Stimulated activated CD4-positive, alpha-beta T cell treated with anti-CD3 and anti-CD28 coated beads, Interleukin-15, amount 100 ng/mL, for 1 hour (primary cell): ENCODE measurements at places on chromosomes 2 and 18.

DNA sequence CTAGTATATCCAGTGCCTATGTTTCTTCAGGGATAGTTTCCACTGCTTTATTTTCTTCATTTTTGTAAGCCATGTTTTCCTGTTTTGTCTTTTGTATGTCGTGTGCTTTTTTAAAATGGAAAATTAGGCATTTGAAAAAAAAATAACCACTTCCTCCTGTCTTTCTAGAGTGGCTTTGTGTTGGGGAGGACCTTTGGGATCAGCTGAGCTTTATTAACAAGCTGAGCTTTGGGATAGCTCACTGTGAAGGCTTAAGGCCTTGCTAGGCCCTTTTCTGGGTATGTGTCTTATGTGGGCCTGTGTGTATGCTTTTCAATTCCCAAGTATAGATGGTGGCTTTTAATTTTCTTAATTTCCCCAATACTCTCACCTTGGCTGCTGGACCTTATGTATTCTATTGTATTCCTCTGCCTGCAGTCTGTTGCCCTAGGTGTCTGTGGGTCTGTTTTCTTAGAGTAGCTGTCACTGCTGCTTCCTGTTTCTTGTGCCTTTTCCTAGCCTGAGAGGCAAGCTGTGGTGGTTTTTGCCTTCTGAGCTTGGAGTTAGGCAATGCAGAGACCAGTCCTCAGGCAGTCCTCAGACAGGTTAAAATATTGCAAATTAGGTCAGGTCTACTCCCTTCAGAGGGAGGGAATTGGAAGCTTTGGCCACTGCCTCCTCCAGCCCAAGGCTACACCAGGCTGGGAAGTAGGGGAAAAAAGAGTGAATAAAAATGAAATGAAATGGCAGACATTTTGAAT is 134.7 kb downstream of the LDLRAD4 start:
- no peak for DNase-seq

- no peak for DNase-seq
Measured at GRCh38 chr2:191625446-191625845, 52.5 kb upstream of the NABP1 start.

DNA sequence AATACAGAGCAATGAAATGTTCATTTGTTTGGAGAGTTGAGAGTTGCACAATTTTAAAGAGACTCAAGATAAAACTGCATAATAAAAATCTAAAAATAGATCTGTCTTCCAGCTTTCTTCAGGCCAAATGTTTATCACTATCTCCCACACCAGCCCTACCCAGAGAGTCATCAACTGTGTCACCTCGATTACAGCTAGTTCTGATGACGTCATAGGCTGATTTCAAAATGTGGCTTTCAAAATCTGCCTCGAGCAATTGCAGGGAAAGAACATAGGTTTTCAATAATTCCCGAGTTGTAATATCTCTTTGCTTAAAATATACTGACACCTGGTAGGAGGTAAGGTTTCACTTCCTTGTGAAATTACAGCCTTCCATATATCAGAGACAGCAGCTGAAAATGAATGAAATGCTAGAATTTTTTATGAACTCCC is 677.6 kb upstream of the ID2 start:
- DNase-seq = no peak

GRCh38 chr2:222797261-222797660 is 63.6 kb upstream of the ACSL3 start:
- DNase-seq = no peak

GRCh38 chr18:75231053-75231406 is 20.4 kb downstream of the TSHZ1 start:
- DNase-seq = no peak

DNA sequence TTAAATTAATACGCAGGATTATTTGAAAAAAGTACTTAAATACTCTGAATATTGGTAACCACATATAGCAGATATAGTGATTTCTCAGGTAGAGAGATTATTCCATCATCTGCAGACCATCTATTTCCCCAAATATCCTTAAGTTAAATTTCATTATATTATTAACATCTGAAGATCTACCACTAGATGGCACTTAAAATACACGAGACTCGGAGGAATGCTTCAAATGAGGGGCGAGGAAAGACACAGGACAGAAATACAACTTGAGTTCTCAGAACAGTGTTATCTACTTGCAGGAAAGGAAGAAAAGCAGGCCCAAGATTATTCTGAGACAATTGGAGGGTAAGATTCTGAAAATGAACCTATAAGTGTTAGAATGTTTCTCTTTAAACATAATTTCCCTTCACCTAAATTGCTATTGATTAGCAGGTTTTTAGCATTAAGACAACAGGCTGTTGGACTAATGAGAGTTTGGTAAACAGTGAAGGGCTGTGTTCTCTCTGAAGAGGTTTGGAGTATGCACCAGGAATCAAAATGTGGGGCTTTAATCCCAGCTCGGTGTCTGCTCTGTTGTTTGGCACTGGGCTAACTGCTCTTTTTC is 76.9 kb upstream of the GCFC2 start:
- no peak for DNase-seq

DNA sequence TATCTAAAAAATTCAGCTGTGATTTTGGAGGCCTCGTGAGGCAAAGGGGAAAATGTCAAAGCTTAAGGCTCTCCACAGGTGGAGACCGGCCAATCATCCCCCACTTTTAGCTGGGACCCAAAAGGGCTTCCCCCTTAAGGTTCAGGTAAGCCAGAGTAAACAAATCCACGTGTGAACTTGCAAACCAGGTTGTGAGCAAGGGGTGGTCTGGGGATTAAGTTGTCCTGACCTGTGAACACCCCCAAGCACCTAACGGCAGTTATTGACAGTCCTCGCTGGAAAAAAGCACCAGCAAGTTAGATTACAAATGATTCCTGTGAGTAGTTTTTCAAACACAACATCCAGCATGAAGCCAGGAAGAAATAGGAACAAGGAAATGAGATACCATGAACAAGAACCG is 42.9 kb downstream of the MYO7B start:
- DNase-seq = no peak

DNA sequence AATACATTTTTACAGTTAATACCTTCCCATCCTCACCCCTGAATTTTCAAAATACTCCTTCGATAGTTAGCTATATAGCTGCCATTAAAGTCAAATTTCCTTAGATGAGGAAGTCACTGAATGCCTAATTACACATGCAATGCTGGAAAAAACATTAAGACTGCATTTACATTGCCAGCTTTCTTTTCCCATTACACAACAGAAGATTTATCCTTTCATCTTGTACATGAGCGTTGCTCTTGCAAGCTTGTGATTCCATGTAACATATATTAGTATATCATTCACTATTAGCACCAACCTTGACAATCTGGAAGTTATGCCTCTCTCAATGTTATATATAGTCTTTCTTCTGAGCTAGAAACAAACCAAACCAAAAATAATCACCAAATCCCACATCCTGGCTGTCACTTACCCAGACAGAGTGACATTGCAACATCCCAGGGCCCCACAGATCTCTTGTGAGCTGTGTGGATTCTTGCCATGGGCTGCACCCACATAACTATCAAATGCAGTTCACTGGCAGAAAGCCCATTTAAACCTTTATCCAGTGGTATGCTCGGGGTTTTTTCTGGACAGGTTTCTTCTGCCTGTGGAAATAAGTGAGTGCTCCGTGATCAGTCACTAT is 79.2 kb upstream of the PAPOLG start:
- no peak for DNase-seq

DNA sequence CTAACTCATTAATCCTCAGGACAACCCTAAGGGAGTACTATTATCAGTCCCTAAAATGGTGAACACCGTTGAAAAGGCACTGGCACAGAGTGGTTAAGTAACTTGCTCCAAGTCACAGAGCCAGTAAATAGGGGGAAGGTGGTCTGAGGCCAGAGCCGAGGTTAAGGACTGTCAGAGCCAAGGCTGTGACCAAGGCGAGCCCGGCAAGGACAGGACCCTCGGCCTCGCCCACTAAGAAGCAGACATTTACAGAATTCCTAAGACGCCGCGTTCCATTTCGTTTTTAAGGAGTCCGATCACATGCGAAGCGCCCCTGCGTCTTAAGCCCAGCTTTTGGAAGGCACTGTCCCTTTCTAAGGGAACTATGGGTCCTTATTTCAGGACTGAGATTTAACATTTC is 1.1 kb downstream of the PDIA6 start:
- no peak for DNase-seq

- no peak for DNase-seq
Measured at GRCh38 chr2:66446941-66447340, 12.0 kb downstream of the MEIS1 start.

- no peak for DNase-seq
Measured at GRCh38 chr2:164061129-164061746, 325.4 kb upstream of the FIGN start.

GRCh38 chr18:51110073-51110797 is 80.2 kb downstream of the SMAD4 start:
- peak; percentile 33 for DNase-seq

GRCh38 chr2:188898261-188898660 is 75.9 kb upstream of the COL3A1 start:
- DNase-seq = no peak

DNA sequence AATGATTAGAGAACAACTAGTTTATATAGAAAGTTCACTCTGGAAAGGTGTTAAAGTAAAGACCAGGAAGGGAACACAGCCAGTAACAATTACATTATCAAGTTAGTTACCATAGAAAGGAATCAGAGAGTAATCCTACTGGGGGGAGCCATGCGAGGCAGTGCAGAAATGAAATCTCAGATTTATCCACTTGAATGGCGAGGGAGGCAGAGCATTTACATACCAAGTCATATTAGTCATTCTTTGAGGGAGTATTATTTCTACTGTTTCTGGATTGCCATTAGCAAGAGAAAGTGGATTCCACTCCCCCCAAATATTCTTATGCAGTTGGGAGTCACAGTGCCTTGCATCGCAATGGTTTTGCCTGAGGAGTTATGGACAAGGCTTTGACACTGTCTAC is 472.7 kb upstream of the TRIB2 start:
- DNase-seq = no peak

GRCh38 chr2:39743269-39743776 is 35.7 kb downstream of the THUMPD2 start:
- no peak for DNase-seq

DNA sequence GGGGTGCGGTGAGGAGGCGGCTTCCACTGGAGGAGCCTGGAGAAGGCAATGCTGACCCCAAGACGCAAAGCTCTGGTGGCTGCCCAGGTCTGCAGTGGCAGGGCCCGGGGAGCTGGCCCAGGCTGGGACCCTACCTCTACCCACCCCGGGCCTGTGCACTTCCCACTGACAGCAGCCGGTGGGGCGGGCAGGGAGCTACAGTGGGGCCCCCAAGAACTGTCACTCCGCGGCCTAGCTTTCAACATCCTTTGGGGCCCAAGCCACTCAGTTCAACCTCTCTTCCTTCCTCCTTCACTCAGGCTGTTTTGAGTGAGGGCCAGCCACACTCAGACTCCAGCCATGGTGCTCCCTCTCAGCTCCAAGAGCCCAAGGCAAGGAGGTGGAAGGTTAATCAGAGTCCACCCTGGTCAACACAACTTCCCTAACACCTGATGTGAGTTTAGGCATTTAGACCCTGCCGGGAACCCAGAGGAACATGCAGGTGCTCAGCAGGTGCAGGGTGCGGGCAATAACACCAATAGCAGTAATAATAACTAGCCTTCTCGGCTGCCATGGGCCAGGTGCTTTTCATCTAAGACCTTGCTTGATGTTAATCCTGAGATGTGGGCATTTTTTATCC is 93.6 kb downstream of the ZFP36L2 start:
- DNase-seq = no peak

DNA sequence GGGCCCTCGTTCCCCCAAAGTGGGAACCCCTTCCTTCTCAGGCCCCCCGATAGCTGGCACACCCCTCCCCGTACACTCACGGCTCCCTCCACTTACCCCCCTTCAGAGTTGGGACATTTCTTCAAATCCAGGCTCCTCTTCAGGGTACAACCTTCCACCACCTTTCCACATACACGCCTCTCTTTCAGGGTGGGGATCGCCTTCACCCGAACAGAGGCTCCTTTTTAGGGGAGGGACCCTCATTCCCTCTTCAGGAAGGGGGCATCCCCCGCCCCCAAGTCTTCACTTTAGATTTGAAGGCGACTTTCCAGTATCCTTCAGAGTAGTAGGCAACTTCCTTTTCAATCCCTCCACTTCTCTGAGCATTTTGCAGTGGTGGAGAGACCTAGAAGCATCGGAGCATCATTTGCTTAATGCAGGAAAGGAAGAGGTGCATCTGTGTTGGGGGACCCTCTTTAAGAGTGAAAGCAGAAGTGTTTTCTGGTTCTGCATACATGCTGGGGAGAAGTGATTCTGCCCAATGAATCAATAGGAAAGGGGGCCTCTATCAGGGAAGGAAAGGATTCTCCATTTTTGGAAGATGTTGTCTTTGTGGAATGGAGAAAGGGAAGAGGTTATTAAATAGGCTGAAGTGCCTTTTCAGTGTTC is 845 bp downstream of the EML4 start:
- DNase-seq = no peak

- DNase-seq = no peak
Measured at GRCh38 chr2:95276244-95276887, 2.1 kb downstream of the PROM2 start.

DNA sequence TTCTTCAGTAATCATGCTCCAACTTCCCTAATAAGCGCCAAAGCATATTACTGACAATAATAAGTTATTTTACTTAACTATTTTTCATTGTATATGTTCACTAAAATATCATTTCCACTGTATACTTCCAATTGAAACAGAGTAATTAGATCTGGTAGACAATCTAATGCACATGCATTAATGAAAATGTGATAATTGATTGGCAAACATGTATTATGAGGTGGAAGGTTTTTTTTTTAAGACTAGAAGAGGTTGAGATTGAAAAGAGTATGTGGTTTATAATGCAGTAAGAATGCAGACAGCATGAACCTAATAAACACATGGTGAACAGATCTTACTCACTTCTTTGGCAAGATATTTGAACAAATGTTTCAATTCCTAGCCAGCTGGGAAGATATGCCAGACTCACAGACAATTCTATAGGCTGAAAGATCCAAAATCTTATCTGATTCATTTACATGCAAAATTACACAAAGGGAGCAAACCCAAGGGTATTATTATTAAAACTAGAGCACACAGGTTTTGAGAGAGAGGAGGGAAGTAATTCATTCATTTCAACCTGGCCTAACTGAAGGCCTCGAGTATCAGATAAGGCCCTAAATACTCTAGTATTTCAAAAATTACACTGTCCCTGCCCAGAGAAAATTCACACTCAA is 2.8 kb downstream of the NCKAP1 start:
- no peak for DNase-seq

DNA sequence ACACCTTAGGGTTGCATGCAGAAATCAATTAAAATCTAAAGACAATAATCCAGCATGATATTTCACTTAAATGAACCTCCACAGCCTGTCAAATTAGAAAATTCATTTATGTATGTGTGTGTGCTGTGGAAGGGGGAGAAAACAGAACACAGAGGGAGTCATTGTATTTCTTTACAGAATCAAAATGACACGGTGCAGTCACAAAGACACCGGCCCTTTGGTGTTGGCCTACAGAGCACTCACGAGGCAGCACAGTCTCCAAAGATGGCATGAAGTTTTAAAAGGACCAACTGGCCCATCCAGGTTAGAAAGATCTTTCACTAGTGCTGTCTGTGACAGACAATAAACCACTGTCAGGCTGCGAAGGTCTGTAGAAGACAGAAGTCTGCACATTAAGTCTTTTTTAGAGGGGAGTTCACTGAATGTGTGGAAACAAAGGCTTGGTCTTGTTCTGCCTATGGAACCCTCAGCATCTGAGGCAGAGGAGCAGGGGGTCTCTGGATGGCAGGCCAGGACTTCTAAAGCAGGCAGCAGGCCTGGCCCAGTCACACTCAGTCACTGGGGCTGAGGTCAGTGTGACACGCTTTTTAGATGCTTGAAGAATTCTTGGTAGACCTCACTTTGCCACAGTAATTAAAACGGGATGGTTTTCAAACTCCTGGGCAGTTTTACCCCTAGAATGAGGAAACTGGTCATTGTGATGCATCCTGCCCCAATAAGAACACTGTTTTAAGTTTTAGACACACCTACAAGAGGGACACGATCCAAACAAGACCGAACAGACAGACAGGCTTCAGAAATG is 184.9 kb downstream of the AFF3 start:
- no peak for DNase-seq
